ENCODE measurements at places on chromosomes 1 and 21.

DNA sequence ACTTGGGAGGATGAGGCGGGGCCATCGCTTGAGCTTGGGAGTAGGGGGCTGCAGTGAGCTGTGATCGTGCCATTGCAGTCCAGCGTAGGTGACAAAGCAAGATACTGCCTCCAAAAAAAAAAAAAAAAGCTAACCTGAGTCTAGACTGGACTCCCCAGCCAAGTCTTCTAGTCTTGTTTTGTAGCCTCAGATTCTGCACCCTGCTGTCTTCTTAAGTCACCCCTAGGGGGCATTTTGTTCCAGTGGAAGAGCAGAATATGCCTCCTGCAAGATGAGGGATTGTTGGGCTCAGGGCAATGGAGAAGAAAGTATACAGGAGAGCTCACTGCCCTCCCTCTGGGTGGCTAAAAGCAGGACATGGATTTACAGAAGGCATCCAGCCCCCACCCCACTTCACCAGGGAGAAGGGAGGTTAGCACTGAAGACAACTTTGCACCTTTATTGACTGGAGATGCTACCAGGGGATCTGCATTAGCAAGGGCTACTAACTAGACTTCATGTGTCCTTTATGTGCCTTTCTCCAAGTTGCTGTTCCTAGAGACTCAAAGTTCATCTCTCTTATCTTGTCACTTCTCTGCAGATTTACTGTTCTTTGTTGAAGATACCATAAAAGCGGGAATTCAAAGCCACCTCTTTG is 15.3 kb upstream of the RNF187 start:
- DNase-seq = peak; percentile 62

- no peak for DNase-seq
Measured at GRCh38 chr1:106637566-106637965, 418.9 kb upstream of the PRMT6 start.

DNA sequence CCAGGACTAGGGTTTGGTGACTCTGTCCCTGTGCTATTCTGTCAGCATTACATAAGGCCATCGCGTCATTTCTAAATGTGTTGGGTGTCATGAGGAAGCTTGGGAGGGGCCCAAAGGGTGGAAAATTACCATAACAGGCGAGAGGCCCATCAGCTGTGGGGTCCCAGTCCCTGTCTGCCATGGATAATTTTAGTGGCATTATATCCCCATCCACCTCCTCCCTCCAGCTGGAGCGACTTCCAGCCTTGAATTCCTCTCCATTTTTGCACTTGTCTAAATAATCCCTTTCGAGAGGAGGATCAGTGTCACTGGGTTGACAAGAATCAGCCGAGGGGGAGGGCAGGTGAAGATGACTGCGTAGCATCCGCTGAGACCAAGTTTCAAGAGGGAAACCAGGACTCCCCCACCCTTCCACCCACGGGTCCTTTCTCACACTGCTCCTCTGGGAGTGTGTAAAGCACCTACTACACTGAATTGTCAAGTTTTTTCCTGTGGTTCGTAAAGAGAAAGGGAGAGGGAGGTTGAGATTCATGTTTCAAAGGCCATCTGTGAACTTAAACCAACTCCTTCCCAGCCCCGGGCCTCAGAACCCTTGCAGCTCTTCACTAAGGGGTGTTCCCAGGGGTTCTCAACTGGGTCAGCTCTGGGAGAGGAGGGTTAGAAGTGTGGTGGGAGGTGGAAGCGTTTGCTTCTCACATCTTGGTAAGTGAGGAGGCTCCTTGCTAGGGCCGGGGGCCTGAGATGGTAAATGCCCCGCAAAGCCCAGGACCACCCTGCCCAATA is 29.2 kb downstream of the VASH2 start:
- no peak for DNase-seq

GRCh38 chr21:45322231-45322959 is 34.7 kb upstream of the POFUT2 start:
- no peak for DNase-seq

GRCh38 chr1:156746728-156747631 is 4.5 kb downstream of the HDGF start:
- peak; percentile 60 for DNase-seq

GRCh38 chr1:170290991-170291390 is 145.2 kb downstream of the NTMT2 start:
- DNase-seq = no peak

- DNase-seq = no peak
Measured at GRCh38 chr21:43919871-43920801, 55.1 kb downstream of the AGPAT3 start.

GRCh38 chr21:44952116-44952928 is 12.5 kb downstream of the SLX9 start:
- DNase-seq = no peak
